Muscle of back (tissue), 13 donors: ENCODE measurements at places on chromosomes 3 and 15.

DNA sequence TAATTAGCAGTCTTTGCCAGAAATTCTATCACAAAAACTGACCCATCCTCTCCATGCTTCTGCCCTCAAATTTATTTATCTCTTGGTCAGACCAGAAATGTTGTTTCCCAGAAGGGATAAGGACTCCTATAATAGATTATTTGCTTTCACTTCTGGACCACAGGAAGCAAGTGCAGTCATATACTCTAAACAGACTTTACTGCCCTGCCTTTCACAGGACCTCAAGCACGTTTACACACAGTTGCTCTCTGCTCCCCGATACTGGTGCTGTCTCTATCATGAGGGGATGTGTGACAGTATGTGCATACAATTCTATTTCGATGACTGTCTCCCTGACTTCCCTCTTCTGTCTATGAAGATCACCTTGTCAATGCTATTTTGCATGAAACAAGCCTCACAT is 205.5 kb upstream of the TGFBR2 start:
- no peak for DNase-seq

GRCh38 chr15:31396881-31397560 is 70.4 kb downstream of the KLF13 start:
- DNase-seq: peak; percentile 68

GRCh38 chr3:194976874-194977273 is 291.2 kb downstream of the FAM43A start:
- no peak for DNase-seq

- DNase-seq: no peak
Observed at GRCh38 chr15:73596174-73596573, 37.0 kb downstream of the NPTN start.

DNA sequence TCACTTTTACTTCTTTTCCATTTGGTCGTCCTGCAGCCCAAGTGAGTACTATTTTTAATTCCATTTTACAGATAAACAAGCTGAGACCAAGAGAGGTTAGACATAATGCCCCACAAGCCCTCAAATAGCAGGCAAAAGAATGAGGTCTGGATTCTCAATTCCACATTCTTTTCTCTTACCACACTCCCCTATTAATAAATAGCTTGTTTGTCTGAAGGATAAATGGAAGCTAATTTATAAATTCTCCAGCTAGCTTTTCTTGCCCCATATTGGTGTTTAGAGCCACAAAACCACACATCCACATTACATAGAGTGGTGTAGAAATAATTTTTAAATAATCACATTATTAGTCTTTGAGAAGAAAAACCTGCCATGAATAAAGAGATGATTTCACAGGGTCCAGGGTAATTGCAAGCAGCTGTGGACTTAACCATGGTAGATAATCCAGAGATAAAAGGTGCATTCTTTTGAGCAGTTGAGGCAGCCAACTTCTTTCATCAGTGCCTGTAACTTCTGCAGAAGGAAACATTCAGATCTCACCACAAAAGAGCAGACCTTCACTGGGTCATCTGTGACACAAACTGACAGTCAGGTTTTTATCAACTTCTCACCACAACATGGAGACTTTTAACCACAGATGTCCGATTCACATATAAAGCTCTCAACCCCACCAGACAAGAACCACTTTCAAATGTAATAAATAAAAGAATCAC is 313.4 kb upstream of the STT3B start:
- peak; percentile 45 for DNase-seq

DNA sequence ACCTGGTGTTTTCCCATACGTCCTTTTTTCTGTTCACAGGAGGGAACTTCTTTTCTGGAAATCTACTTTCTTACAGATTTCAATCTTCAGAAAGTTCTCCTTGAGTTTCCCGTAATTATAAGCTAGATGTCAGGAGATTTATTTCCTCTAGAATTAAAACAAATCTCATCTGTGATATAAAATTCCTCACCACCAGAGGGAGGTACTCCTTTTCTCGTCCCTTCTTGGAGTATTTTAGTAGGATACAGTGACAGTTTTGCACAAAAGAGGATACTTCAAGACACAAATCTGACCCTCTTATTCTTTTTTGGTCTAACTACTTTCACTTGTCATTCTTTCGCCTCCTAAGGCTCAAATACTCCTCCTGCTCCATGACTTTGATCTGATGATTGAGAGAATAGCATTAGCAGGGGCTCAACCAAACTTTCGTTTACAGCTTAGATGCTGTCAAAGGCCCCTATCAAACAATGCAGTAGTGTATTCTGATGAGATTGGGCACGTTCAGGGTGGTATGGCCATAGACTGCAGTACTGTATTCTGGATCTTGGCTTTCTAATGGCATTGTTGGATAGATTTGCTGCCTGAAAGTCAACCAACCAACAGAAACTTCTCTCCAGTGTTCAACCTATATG is 38.0 kb downstream of the TMEM41A start:
- no peak for DNase-seq

GRCh38 chr15:39556461-39556860 is 24.4 kb upstream of the THBS1 start:
- no peak for DNase-seq

DNA sequence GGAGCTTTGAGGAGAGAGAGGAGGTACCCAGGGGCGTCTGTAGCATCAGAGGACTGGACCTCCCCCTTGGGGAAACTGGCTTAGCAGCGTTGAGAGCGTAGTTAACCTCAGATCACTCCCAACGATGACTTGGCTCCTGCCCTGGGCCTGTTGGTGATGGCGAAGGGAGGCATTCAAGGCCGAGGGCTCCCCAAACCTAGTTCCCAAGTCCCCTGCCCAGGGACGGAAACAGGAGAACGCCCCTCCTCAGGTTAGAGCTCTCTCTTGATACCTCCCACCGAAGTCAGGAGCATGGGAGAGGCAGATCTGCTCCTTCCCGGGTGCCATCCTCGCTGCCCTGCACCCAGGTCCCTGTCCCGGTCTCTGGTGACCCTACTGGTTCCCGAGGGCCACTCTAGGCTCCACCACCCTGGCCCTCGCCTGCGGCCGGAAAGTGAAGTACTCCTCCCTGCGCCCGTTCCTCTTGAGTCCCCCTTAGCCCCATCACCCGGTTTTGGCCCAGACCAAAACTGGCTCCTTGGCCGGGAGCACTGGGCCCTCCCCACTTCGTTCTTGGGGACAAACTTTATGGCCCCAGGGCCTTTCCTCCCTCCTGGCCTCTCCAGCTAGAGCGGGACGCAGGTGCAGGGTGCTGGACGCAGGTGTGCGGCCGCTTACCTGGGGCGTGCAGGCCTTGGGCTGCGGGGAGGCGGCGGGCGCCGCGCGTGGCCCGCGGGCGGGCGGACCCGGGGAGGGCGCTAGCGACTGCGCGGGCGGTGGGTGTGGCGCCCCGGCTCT is 2.6 kb upstream of the SKOR1 start:
- no peak for DNase-seq

- DNase-seq: no peak
Observed at GRCh38 chr3:167978071-167978470, 117.7 kb downstream of the GOLIM4 start.

DNA sequence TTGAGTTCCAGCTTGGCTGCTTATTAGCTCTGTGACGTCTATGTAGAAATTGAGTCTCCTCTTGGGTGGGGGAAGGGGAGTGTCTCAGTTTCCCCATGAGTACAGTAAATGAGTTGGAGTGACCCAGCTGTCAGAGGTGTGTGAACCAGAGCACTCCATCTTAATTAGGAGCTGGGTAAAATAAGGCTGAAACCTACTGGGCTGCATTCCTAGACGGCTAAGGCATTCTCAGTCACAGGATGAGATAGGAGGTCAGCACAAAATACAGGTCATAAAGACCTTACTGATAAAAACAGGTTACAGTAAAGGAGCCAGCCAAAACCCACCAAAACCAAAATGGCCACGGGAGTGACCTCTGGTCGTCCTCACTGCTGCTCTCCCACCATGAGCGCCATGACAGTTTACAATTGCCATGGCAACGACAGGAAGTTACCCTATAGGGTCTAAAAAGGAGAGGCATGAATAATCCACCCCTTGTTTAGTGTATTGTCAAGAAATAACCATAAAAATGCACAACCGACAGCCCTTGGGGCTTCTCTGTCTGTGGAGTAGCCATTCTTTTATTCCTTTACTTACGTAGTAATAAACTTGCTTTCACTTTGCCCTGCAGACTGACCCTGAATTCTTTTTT is 222.4 kb downstream of the CACNA2D3 start:
- no peak for DNase-seq

DNA sequence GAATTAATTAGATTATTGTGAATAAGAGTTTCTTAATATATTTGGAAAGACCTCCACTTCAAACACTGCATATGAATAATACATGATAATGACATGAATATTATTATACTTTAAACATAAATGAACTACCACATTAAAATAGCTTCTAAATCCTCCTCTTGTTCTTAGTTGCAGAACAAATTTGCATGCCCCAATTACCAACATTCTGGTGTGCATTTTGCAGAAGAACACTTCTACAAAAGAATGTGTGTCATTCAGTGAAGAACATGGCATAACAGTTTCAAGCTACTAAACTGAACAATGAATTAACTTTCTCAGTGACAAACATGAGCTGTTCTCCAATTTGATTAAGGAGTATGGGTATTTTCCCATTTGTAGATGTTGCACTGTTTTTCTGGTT is 711.3 kb upstream of the NAALADL2 start:
- no peak for DNase-seq

DNA sequence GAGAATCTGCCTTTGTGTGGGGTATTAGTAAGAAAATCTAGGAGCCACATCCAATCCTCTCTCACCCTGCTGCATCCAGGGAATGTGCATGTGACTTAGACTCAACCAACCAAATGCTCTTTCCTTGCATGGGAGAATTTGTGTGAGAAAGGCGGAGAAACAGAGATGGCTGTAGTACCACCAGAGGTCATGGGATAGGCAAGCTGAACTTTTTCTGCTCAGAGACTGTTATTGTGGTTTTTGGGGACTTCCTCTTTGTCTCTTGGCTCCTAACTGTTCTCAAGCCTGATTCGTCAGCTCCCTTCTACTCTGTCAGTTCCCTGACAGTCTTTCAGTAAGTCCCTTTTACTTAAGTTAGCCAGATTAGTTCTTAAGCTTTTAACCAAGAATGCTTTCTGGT is 2.6 kb upstream of the ZSCAN2 start:
- DNase-seq: no peak

DNA sequence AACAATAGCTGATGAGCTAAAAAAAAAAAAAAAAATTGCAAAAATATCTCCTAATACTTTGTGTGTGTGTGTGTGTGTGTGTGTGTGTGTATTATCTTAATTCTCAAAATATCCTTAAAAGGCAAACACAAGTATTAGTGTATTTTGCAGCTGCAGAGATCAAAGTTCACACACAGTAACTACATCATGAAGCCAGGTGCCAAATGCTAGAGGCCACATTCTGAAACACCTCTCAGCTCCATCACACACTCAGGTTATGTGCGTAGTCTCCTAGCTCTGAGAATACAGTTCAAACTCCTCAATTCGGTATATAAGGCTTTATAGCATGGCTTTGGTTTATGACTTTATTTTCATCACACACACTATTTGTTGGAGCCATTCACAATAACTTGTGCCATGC is 33.5 kb upstream of the PPARG start:
- no peak for DNase-seq

- peak; percentile 87 for DNase-seq
Observed at GRCh38 chr3:178454726-178455125, 81.5 kb upstream of the KCNMB2 start.

GRCh38 chr3:113546414-113546893 is 14.1 kb downstream of the SIDT1 start:
- no peak for DNase-seq

DNA sequence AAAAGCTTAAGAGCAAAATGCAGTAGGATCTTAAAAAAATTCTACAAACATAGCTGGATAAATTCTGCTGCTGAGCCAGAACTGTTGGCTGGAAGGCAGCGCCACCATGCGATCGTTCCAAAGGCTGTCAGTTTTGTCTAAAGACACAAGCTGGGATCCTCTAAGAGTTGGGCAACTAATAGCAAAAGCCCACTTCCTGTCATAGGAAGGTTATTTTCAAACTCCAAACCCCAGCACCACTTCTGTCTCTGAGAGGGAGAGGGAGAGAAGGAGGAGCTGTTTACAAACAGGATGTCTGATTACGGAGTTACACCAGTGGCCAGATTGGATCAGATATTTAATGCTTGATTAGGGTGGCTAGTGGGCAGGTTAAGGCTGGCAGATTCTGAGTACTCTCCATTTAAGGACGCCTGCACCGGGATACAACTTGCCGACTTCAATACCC is 44.0 kb downstream of the EIF4E3 start:
- peak; percentile 47 for DNase-seq

- DNase-seq: no peak
Observed at GRCh38 chr3:187798531-187799530, 53.6 kb upstream of the BCL6 start.

DNA sequence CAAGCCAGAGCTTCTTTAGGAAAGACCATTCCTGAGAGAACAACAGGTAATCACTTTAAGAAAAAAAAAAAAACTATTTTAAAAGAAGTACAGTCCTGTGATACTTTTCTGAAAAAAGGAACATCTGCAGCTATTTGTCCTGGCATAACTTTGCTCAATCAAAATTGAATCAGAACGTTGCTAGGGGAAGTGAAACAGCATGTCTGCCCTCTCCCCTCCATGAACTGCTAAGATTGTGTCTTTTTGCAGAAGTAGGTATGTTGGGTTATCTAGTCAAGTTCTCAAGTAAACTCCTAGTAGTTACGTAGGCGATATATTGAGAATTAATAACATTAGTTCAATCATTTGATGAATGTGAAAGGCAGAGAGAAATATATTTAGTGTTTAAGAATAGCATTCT is 1013.3 kb downstream of the TUSC7 start:
- DNase-seq: peak; percentile 22

- no peak for DNase-seq
Observed at GRCh38 chr3:81829937-81830336, 68.5 kb upstream of the GBE1 start.

DNA sequence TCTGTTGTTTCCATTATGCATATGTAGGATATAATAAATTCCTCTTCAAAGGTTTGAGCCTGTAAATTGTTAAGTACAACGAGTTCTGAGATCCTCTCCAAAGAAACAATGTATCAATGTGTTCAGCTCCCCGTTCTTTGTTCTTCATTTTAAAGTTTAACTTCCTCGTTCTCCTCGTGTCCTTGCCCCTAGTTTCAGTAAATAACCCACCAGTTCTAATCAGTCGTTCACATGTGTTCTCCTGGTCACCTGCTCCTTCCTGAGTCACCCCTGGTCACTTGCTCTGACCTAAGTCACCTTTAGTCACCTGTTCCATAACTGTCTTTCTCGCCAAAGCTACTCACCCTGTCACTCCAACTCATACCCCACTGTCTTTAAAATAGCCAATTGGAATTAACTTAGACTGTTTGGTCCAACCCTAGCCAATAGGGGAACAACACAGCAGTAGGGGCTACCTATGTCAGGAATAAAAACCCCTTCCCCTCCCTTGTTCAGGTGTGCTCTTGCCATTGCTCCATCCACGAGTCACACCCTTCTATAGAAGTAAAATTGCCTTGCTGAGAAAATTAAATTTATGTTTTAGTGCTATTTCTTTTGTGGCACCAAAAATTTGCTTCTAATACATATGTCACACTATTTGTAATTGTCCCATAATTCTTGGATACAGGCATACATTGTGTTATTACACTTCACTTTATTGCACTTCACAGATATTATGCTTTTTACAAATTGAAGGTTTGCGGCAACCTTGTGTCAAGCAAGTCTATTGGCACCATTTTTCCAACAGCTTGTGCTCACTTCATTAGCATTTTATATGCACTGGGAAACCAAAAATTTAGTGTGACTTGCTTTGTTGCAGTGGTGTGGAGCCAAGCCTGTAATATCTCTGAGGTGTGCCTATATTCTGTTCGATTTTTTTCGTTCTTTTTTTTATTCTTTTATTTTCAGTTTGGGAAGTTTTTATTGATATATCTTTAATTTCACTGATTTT is 15.3 kb upstream of the MCF2L2 start:
- no peak for DNase-seq

- peak; percentile 42 for DNase-seq
Observed at GRCh38 chr15:85289677-85290365, 90.6 kb upstream of the AKAP13 start.
